Endothelial cell of umbilical vein (primary cell): ENCODE measurements at places on chromosomes 11 and 22.

DNA sequence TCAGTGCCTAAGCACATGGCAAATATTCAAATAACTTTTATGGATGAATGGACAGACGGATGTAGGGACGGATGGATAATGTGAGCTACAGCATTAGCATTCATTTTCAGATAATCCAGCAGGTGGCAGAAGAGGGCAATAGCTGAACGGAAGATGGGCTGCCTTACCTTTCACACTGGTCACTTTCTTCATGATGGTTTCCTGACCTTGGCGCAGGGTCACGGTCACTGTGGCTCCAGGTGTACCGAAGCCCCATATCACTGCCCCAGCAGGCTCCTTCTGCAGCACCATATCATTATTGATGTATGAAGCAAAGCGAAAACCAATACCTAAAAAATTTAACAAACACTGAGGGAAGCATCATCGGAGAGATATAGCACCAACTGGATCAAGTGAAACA lies 4.3 kb downstream of the SIAE start:
- DNase-seq: peak; percentile 64

DNA sequence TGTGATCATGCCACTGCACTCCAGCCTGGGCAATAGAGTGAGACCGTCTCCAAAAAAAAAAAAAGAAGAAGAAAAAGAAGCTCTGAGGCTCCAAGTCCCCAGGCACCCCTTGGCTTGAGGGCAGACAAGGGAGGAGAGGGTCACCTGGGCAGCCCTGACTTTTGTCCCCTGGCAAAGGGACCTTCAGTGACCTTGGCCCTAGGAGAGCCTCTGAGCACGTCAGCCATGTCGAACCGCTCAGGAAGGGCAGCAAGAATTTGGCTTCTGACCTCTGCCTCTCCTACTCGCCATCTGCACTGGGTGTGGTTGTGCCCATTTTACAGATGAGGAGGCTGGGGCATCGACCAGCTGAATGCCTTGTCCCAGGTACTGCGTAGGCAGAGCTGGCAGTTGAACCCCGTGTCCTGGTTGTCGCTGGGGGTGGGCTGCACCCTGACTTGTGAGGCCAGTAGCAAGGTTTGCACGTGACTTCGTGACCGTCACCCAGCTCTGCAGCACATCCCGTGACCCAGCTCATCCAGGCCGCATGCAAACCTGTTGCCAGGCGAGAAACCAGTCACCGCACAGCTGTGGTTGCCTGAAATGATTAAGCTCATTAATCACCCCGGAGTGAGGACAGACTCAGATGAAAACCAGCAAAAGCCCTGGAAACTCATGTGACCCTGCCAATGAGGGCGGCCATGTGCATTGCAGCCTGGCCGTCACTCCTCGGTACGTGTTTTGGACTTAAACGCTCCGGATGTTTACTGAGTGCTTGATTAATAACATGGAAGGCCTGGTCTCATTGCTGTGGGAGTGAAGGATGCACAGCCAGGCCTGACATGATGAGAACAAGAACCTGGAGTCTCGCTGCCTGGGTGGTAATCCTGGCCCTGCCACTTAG lies 47.7 kb upstream of the PPP6R3 start:
- DNase-seq: no peak

DNA sequence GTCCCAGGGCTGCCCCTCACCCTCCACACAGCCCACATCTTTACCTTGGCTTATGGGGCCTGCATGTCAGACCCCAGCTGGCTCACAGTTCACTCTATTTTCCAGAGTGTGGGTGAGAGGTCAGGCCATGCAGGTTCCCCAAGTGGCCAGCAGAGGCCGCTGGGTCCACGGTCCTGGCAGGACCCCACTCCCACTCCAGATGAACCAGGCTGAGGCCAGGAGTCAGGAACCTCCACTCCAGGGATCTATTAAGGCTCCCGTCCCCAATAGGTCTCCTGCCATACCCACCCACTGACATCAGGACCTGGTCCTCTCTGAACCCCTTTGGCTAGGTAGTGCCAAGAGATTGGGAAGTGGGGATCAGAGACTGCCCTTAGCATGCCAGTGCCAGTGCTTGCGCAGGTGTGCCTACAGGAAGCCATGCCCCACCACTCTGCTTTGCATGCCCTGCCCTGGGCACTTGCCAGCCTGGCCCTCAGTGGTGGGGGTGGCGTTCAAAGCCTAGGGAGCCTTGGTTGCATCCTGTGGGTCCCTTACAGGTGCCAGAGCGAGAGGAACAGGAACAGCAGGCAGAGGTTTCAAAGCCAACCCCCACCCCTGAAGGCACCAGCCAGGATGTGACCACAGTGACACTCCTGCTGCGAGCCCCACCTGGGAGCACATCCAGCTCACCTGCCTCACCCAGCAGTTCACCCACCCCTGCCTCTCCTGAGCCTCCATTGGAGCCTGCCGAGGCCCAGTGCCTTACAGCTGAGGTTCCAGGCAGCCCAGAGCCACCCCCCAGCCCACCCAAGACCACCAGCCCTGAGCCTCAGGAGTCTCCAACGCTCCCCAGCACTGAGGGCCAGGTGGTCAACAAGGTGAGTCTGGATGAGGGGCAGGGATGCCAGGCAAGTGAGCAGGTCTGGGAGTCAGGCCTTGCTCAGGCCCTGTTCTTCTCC lies 8.3 kb downstream of the SMTN start:
- peak; percentile 34 for DNase-seq

GRCh38 chr22:23574877-23575276 lies 5.2 kb downstream of the IGLL1 start:
- no peak for DNase-seq

DNA sequence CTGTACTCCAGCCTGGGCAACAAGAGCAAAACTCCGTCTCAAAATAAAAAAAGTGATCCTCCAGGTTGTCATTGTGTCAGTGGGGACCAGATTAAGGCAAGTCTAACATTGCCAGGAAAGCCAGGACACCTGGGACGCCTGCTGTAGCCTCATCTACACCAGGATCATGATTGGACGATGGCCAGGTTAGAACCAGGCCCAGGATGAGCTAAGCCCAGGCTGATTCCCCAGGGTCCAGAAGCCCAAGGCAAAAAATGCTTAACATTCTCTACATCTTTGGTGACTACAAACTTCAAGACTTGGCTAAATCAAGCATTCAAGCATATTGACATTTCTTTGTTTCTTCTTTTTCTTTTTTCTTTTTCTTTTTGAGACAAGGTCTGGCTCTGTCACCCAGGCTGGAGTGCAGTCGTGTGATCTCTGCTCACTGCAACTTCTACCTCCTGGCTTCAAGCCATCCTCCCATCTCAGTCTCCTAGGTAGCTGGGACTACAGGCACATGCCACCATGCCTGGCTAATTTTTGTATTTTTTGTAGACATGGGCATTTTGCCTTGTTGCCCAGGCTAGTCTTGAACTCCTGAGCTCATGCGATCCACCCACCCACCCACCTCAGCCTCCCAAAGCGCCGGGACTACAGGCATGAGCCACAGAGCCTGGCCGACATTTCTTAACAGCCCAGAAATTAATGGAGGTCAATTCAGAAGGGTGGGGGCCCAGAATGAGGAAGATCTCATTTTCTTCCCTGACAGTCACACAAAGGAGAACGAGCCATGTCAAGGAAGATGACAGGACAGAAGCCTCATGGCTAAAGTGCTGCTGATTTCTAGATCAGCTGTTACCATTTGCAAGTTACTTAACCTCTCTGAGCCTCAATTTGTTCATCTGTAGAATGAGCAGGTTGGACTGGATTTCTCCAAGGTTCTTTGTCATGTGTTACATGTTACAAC lies 12.5 kb upstream of the PTPRJ start:
- DNase-seq: no peak

- no peak for DNase-seq
Observed at GRCh38 chr22:41976070-41976901, 7.0 kb downstream of the SEPTIN3 start.

DNA sequence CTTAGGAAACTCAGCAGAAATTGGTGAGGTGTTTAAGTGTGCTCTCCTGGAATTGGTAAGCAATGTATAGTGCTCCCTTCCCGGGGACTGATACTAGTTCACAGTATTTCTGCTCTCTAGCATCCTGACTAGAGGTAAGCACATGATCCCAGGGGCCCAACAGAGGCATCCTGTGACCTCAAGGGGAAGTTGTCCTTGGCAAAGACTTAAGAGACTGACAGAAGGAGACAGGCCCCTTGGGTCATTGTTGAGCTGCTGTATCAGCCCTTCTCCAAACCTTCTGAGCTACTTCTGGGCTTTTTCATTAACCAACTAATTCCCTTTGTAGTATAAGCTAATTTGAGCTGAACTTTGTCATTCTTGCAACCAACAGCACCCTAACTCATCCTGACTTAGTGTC lies 4.3 kb upstream of the TBC1D22A start:
- DNase-seq: no peak

DNA sequence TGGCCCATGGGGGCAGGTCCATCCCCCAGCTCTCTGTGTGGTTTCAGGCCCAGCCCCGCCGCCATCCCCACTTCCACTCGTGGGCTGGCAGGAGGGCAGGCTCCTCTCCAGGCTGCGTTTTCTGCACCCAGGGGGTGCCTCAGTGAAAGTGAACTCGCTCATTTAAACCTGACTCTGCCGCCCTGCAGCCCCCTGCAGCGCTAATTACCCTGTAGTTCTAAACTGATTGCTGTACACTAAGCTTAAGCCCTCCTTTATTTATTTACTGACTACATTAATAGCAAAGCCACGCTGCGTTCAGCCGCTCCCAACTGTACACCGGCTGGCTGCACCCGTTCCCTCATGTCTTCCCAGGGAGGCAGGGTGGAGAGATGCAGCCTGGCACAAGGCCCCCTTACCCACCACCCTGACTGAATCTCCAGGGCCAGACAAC lies 36.6 kb upstream of the NNMT start:
- DNase-seq: no peak

- no peak for DNase-seq
Observed at GRCh38 chr22:48712558-48713271, 1115.0 kb downstream of the BRD1 start.

DNA sequence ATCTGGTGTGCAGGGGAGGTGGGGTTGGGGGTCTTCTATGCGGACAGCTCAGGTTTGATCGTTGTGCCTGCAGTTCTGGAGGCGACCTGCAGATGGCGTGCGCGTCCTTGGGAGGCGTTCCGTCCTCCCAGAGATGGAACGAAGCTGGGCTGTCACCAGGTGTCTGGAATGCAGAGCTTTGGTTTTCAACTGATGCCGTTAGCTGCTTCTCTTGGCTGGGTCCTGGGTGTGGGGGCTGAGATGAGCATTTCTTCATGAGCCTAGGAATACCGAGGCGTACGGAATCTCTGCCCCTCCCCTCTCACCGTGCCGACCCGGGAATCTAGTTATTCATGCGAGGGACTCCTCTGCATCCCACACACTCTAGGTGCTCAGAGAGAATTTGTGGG lies 98.6 kb downstream of the CEP164 start:
- DNase-seq: peak; percentile 46

DNA sequence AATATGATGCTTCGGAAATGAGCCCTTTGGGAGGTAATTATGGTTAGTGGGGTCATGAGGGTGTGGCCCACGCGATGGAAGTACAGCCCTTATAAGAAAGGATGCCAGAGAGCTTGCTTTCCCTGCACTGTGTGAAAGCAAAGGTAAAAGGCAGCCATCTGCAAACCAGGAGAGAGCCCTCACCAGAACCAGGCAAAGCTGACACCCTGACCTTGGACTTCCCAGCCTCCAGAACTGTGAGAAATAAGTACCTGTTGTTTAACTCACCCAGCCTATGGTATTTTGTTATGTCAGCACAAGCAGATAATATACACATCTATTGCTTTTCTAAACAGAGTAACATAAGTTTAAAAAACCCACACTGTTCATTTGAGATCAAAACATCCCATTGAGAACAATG lies 50.7 kb downstream of the SYN3 start:
- DNase-seq: no peak
